ENCODE measurements at places on chromosomes 16 and 17.

GRCh38 chr17:7832431-7832830 is 1.6 kb upstream of the KDM6B start:
- no peak for DNase-seq

GRCh38 chr16:68079626-68080344 is 5.4 kb upstream of the NFATC3 start:
- peak; percentile 46 for DNase-seq

- no peak for DNase-seq
Observed at GRCh38 chr16:87854907-87855683, 14.2 kb downstream of the SLC7A5 start.

DNA sequence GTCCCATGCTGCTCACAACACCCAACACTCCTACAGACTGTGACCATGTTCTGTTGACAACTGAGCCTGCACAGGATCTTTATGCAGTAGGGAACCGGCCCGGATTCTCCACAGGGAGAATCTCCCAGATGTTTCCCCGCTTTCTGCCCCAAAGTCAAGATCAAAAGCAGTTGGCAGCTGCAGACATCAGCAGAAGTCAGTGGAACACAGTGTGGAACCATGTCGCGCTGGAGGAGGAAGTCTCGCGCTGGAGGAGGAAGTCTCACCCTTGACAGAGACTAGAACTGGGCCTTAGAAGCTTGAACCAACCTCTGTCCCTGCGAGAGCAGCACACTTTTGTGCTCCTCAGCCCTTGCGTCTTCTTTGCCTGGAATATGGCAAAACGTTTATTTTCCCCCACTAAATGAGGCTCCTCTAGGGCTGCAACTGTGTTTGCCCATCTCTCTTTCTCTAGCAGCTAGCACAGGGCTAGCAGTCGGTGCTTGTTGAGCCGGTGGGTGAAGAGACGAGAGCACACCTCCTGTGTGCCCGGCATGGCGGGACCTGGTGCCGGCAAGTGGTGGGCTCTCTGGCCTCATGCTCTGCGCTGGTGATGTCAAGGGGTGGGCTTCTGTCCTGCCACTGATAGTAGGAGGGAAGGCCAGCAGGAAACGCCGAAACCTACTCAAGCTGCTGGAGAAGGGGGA is 2.1 kb upstream of the MRC2 start:
- no peak for DNase-seq

- DNase-seq, result no peak
Observed at GRCh38 chr16:19119564-19119963, 5.8 kb downstream of the ITPRIPL2 start.

- DNase-seq, result no peak
Observed at GRCh38 chr17:6812295-6812694, 19.2 kb downstream of the TEKT1 start.

GRCh38 chr17:74520016-74520434 is 11.2 kb downstream of the CD300LB start:
- DNase-seq, result no peak

Measured in T-helper 1 cell (primary cell).